OCI-LY7 (cell line): ENCODE measurements at places on chromosomes 7 and 10. TPM values are rescaled to one million over a fixed set of nuclear protein-coding genes. Genes with fewer than 3 reads are reported as not detected.

CUTC gene
- 41.6 and 42.9 TPM in 2 replicates for total RNA-seq

SEMA3D gene
- not detected in 2 replicates for total RNA-seq

PDK4 gene
- total RNA-seq, result not detected in 2 replicates

NEUROD6 gene
- not detected in 2 replicates for total RNA-seq

KLF14 gene
- total RNA-seq, result not detected in 2 replicates

SFRP4 gene
- not detected in 2 replicates for total RNA-seq

AP1S1 gene
- total RNA-seq, result 58.3 and 67.3 TPM in 2 replicates

- peak; percentile 66 for DNase-seq
These were observed 42.3 kb upstream of the FOXI2 start for GRCh38 chr10:127694580-127695193.

DNA sequence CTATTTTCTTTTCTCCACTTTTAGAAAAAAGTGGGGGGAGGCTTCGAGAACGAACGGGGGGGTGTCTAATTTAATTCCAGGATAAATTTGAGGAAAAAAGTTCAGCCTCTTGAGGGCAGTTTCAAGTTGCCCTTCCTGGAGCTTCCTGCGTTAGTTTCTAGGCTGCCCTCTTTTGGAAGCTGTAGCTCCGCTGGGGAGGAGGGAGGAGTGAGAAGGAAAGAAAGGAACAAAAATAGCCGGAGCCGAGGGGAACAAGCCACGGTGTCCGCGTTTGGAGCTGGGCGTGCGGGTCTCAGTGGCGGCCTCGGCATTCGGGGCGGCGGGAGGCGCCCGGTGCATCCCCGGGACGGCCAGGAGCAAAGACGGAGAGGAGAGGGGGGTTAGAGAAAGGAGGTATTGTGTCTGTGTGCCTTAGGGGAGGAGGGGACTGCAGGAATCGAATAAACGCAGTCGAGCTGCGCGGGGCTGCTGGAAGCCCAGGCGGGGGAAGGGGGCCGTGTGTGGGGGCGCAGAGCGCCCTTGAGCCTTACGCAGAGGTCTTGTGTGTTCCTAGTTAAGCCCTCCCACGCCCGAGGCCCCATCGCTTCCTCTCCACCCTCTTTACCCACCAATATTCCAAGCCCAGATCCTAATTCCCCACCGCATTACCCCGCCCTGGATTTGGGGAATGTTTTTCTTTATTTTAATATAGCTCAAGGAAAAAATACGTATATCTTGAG lies 2.0 kb upstream of the TNRC18 start:
- no peak for DNase-seq

- no peak for DNase-seq
These were observed 50.6 kb upstream of the SRPK2 start for GRCh38 chr7:105439174-105439893.

GRCh38 chr7:20597339-20597738 lies 18.1 kb upstream of the ABCB5 start:
- no peak for DNase-seq

DNA sequence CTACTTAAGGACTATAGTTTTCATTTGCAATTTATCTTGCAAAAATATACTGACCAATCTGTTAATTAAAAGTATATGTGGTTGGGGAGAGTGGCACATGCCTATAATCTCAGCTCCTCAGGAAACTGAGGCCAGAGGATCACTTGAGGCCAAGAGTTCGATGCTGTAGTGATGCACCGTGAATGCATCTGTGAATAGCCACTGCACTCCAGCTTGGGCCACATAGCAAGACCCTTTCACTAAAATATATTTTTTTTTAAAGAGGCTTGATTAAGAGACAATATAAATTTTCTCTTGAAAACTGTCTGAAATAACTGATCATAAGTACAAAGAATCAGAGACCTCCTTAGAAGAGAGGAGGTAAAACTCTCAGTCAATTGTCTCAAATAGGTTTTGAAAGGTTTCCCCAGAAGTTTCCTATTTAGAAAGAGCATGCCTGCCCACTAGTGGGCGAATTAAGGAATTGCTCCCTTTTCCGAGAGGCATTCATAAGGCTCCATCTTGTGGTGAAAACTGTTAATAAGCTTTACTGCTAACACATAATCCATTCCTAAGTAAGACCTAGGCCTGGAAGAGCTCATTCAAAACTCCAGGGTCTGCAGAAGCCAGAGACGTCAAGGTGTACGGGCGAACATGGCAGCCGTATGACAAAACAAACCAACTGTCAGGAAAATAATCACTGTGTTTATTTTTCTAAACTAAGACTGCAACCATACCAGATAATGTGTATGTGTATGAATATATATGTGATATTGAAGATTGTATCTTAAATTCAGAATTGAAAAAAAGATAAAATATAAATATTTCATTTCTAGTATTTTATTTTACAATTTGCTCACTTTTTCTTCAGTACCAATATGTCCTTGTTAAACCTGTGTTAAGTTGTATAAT lies 6.8 kb upstream of the TAS2R40 start:
- DNase-seq, result peak; percentile 89

GRCh38 chr7:85104432-85105205 lies 82.2 kb downstream of the SEMA3D start:
- no peak for DNase-seq

DNA sequence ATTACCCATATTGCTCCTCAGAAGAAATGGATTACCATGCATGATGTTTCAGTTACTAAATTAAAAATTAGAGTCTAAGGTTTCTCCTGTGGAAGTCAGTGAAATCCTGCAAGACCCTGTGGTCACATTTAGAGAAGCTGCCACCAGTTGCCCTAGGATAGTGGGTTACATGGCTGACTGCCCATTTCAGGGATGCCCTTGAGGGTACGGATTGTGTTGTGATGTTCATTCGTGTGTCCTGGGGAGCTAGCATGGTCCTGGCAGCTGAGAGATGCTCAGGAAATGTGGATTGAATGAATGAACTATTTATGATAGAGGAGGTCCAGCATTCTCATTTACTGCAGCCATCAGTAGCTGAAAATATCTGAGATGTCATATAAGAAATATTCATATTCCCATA lies 55.1 kb downstream of the TMEM178B start:
- no peak for DNase-seq

DNA sequence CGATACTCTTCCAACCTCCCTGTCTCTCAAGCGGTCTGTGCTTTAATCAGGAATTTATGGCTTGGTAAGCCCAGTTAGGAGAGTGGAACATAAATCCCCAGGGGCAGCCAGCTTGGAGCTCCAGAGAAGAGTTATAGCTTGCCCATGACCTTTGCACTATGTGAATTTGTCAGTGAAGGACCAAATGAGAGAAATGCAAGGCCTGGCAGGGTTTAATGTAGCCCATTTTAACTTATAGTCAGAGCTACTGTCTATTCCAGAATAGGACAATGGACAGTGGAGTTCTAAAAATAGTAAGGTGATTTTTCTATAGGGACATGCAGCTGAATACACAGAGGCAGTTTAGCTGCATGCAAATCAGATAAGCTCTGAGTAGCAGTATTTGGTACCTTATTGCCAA lies 142.6 kb upstream of the CAV2 start:
- no peak for DNase-seq

GRCh38 chr7:82699773-82700186 lies 256.2 kb upstream of the CACNA2D1 start:
- no peak for DNase-seq

DNA sequence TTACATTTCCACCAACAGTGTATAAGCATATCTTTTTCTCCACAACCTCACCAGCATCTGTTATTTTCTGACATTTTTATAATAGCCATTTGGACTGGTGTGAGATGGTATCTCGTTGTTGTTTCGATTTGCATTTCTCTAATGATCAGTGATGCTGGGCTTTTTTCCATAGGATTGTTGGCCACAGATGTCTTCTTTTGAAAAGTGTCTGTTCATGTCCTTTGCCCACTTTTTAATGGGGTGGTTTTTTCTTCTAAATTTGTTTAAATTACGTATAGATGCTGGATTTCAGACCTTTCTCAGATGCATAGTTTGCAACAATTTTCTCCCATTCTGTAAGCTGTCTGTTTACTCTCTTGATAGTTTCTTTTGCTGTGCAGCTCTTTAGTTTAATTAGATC lies 28.9 kb downstream of the XRCC2 start:
- DNase-seq, result no peak

DNA sequence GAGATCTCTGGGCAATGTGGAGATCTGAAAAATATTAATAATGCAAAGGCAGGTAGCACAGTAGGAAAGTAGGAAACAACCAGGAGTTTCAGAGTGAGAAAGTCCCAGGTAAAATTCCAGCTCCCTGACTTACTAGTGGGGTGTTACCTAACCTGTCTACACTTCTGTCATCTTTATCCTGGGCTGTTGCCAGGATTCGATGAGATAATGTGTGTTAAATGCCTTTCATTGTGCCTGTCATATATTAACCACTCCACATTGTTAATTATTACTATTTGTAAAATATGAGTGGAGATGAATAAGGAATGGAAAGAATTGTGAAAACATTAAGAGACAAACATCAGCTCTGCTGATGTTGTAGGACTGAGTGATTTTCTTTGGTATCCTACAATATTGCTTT lies 50.0 kb upstream of the FRMD4A start:
- no peak for DNase-seq

DNA sequence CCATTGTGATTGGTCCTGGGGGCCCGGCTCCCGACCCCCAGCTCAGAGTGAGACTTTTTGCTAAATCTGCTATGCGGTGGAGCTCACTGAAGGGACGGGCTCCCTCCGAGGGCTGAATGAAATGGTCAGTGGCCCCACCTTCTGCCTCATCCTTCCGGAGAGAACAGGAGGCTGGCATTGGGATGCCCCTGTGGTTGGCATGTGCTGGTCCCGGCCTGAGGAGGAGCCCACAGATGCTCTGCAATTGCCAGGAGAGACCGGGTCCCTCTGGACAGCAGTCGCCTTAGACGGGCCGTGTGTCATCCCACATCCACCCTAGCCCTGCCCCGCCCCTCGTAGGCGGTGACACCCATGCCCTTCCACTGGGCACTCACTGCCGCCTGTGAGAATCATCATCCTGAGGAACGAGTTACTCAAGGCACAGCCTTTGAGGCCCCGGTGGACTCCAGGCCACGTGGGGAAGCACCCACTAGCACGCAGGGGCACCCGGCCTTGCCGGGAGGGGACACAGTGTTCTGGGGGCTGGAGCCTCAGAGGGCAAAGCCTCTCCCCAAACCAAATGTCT lies 21.2 kb upstream of the DPYSL4 start:
- DNase-seq, result no peak

DNA sequence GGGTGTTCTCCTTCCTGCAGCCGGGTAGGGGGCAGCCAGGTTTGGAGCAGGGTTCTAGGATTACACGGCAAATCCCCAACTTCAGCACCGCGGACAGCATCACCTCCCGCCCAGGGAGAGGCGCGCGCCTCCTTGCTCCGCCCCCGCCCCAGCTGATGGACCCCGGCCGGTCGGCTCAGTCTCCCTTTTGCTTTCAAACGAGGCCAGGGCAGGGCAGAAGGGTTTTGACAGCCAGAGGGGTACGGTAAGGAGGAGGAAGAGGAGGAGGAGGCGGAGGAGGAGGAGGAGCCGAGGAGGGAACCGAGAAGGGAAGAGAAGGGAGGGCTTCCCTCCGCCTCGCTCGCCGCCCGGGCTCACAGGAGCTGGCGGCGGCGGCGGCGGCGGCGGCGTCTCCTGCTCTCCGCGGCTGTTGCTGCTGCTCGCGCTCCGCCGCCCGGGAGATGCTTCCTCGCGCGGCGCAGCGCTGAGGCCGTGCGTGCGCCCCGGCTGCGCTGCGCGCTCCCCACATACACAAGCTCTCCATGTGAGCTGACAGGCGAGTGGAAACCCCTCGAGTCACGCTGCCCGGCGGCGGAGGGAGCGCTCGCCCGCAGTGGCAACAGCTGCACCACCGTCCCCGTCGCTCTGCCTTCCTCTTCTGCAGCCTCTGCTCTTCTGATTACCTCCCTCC lies 615 bp upstream of the CNTNAP2 start:
- DNase-seq, result peak; percentile 14

DNA sequence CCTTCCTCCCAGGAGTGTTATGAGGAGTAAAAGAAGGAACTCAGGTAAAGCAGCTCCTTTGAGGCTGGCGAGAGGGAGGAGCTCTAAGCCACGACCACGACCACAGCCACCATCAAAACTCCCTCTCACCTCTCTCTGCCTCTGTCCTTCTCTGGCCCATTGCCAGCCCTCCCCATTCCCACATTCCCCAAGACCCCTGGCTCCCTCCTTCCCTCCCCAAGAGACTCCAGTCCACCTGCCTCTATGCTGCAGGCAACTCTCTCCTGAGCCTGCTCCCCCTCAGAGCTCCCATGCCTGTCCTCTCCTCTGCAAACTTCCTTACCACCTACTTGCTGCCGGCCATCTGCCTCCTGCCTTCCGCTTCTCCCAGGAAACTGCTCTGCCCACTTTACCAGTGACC lies 9.5 kb downstream of the SLIT1 start:
- no peak for DNase-seq

DNA sequence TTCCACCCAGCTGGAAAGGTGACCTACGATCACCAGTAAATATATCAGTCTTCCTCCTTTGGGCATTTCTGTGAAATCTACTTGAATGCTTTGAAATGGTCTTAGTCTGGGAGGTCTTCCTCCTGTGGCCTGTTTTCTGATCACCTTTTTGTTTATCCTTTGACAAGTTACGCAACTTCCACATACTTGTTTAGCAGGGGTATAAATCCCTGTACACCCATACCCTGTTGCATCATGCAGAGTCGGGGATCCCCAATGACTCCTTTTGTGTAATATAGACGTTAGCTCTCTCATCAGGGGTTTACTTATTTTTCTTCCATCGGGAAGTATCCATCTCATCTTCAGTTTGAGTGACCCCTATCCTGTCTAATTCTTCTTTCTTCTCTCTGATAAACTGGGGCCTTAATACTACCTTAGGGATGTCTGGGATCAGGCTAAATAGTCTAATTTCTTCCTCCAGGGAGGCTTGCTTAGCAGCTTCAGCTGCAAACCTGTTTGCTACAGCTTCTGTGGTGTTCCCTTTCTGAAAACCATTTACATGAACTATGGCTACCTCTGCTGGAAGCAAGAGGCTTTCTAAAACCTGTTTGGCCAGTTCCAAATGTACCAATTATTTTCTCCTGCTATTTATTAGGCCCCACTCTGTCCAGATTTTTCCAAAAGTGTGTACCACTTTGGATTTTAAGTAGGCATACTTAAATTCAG lies 25.8 kb downstream of the MAPK8 start:
- no peak for DNase-seq

DNA sequence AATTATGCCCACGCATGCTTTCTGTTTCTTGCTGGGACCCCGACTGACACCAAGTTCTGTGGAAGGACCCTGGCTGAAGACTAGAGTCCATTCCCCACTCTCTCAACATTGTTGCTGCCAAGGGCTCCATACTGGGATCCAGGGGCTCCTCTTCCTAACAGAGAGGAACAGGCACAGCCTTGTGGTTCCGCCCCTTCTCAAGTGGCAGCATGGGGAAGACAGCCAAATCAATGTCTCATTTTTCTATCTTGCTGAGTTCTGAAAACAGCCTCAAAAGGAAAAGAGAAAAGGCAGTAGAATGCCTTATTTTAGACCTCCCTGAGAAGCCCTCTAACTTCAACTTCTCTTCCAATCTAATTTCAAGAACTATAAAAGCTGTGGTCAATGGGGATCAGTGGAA lies 23.7 kb upstream of the LAMB1 start:
- DNase-seq, result no peak
